ENCODE measurements at places on chromosomes 5 and 9.

DNA sequence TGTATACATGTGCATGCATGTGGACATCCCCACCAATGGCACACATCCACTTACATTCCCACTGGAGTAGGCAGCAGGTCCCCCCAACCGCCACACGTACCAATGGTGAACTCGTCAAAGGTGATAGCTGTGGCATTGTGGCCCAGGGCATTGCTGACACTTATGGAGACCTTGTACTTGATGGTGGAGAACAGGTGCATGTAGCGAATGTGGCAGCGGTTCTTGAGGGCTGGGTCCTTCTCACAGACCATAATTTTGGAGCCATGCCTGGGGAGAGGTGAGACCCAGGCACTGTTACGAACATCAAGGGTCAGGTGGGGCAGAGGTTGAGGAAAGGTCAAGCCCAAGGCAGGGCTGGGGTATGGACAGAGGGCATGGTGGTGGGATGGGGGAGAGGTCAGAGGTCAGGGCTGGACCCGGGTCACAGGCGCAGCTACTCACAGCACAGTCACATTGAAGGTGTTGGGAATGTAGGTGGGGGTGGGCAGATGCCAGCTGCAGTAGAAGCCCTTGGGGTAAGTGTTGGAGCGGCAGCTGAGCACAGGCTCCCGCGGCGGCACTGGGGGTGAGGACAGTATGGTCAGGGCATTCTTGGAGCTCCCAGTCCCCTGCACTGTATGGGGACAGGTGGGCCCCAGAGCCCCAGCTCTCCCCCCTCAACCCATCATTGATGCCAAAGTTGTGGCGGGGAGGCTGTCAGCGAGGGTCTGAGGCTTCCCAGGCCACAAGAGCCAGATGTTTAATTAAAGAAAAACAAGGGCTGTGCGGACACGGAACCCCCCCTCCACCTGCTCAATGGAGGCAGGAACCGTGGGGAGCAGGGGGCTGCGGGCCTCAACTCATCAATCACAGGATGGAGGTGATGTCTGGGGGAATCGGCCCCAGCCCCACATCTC, 31.9 kb downstream of the CNTFR start:
- no peak for DNase-seq

DNA sequence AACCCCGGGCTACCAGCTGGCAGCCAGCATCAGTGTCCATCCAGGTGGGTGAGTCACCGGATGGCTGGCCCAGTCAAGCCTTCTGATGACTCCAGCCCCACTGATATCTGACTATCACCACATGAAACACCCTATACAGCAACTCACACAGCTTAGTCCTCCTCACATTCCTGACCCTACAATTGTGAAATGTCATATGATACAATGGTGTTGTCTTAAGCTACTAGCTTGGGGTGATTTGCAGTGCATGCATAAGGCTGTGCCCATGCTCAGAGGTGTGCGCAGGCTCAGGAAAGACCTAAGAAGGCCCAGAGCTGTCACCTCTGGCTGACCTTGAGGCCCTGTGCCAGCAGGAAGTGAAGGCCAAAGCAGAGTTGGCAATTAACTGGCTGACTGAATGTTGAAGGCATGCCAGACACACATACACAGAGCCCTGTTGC, 21.5 kb upstream of the SEMA4D start:
- no peak for DNase-seq

DNA sequence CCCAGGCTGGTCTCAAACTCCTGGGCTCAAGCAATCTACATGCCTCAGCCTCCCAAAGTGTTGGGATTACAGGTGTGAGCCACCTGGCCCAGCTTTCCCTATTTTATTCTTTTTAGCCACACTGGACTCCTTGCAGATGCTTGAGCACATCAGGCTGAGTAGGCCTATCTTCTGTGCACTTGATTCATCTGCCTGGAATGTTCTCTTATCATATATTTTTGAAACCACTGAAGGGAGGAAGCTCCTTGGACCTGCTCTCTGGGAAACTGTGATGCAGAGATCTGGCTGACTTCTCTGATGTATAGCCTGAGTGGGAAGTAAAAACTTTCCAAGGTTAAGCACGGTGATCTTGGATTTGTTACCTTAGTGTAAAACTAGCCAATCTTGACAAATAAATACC, 6.5 kb upstream of the MAT2B start:
- DNase-seq = no peak

- no peak for DNase-seq
These were observed 400.9 kb downstream of the RAB3C start for GRCh38 chr5:58983526-58984452.

- no peak for DNase-seq
These were observed 2.8 kb upstream of the DUSP1 start for GRCh38 chr5:172773481-172774469.

- no peak for DNase-seq
These were observed 80.3 kb downstream of the OSMR start for GRCh38 chr5:38926121-38926520.

DNA sequence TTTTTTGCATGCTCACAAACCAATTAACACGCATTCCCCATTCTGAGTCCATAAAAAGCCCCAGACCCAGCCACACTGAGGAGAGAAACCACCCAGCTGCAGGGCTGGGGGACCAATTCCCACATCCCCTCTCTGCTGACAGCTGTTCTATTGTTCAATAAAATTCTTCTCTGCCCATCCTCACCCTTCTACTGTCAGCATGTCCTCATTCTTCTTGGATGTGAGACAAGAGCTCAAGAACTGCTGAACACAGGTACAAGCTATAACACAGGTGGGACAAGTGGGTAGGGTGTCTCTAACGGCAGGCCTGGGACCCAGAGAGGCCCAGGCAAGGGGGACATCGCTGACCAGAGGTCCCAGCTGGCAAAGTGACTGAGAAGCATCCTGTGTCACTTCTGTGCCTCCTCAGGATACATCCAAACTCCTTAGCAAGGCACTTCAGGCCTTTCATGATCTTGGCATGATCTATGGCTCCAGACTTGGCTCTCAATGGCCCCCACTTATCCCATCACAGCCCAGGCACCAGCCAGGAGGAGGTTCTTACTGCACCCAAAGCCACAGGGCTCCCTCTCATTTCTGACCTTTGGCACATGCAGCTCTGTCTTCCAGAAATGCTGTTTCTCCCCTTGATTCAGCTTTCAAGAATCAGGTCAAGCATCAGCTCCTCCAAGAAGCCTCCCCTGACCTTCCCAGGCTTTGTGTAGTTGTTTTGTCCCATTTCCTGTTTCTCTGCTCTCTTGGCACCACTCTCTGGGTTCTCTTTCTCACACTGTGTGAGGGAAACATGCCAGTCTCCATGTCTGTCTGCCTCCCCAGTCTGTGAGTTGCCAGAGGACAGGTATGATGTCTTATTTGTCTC, 7.3 kb upstream of the ALDH1B1 start:
- DNase-seq = no peak

- DNase-seq = no peak
These were observed 12.6 kb downstream of the GPSM1 start for GRCh38 chr9:136339958-136340310.

DNA sequence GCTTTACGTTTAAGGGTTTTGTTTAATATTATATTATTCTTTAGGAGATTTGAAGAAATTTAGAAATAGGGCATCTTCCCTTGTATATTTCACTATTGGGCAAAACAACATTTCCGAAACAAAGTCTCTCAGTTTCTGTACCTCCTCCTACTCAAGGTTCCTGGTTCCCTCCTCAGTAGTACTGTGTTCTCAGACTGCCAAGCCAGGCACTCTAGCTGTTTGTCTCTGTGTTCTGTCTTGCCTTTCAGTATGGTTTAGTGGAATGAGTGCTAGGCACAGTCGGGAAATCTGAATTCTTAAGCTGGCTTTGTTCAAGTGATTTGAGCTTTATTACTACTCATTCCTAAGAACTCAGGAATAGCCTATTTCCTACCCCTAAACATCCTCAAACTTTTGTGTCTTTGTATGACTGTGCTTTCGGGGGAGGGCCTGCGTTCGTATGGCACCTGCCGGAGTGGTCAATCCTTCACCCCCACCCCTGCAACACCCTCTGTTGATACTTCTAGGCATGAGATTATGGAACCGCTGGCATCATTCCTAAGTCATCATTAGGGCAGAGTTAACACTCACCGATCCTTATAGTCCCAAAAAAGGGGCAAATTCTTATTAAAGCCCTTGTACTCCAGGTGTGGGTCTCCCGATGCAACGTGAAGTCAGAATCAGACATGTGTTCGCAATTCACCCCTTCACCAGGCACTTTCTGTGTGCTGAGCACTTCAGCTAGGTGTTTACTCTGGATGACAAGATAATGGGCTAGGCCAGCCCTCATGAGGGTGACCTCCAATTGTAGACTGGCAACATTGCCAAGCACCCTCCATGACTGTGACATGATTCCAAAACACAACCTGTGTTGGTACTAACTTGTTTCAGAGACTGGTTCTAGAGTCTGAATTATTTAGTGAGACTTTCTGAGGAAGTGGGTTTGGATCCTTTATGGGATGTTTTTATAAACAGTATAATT, 24.5 kb downstream of the SNX18 start:
- DNase-seq = no peak

- DNase-seq = no peak
These were observed 8.3 kb downstream of the DIMT1 start for GRCh38 chr5:62395210-62395950.

GRCh38 chr5:122077366-122078115, 518 bp downstream of the LOX start:
- no peak for DNase-seq

GRCh38 chr9:90665072-90665471, 22.4 kb upstream of the DIRAS2 start:
- no peak for DNase-seq

- no peak for DNase-seq
These were observed 253.2 kb downstream of the CEMIP2 start for GRCh38 chr9:71515107-71515506.

- DNase-seq = no peak
These were observed 93.1 kb downstream of the MED27 start for GRCh38 chr9:131986576-131986975.

DNA sequence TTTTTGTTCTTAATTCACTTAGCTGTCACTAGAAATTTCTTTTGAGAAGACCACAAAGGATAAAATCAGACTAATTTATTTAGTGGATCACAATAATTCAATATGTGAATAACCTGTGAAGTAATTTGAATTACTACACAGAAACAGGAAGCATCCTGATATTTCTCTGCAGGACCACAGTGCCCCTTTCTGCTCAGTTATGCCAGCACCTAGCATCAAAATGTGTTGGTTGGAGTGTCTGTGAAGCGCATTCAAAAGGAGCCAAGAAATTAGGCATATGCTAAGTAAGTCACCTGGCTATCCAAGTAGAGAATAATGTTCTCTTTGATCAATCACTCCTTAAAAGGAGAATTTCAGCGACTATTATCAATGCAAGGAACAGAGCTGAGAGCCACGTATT, 187.5 kb downstream of the SLC12A2 start:
- no peak for DNase-seq

GRCh38 chr5:75460532-75460931, 50.9 kb downstream of the CERT1 start:
- no peak for DNase-seq

DNA sequence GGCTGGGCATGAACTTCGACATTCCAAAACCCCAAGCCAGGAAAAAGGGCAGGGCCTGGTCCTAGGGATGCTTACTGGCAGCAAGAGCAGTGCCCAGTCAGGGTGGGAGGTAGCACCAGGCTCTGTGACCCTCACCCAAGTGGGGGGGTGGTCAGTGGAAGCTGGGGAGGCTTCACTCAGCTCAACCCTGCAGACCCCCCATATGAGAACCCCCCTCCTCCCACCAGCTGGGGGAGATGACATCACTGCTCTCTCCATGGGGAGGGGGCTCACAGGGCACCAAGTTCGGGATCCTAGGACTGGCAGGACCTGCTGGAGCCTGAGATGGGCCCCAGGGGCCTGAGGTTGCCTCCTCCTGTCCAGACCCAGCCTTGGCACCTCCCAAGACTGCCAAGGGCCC, 4.7 kb downstream of the DNLZ start:
- DNase-seq = no peak

GRCh38 chr9:16106021-16106571, 553.3 kb downstream of the CCDC171 start:
- DNase-seq = no peak

DNA sequence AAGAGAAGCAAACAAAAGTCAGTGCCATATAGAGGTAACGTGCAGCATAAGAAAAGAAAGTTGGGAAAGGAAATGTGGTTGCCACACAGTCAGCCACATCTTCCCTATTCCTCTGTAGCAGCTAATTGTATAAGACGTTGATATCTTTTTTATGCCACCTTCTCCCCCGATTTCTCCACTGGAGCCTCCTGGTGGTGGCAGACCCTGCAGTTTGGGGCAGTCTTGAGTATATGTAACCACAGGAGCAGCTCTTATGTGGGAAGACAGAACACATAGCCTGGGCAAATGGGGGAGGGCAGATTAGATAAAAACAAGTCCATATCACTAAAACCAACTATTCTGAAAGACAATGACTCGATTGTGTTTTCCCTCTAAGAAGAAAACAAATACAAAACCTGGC, 99.7 kb downstream of the PLCXD3 start:
- no peak for DNase-seq

GRCh38 chr5:158670201-158670600, 429.5 kb downstream of the EBF1 start:
- no peak for DNase-seq

GRCh38 chr9:72124947-72125346, 24.3 kb upstream of the GDA start:
- DNase-seq = no peak

- no peak for DNase-seq
These were observed 139.0 kb downstream of the TARS1 start for GRCh38 chr5:33579789-33580188.

DNA sequence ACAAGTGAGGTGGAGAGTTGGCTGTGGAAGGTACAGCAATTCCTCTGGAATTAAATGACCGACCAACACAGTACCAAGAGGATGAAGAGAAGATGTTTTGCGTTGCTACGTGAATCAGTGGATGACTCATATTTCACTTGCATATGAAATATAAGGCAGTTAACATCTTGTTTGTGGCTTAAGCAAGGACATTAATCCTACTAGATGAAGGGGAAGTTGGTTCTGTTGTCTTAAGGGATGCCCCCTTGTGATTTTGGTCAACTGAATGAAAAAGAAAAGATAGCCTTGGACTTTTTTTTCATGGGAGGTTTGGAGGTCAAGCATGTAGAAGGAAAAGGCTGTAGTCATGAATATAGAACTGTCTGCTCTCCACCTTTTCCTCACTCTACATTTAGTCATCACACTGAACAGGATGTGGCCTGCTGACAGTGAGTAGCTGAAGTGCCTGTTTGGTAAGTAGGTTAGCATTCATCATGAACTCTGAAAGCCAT, 33.9 kb downstream of the VLDLR start:
- DNase-seq = no peak

GRCh38 chr5:117681431-117682254, 1107.0 kb upstream of the SEMA6A start:
- no peak for DNase-seq

GRCh38 chr5:109340351-109340750, 69.4 kb downstream of the PJA2 start:
- DNase-seq = no peak

GRCh38 chr9:109167716-109168115, 667 bp upstream of the FRRS1L start:
- DNase-seq = no peak

- no peak for DNase-seq
These were observed 928 bp upstream of the PCDHGC4 start for GRCh38 chr5:141483902-141484301.

GRCh38 chr5:6517510-6517909, 68.9 kb downstream of the UBE2QL1 start:
- no peak for DNase-seq

GRCh38 chr9:113463418-113464285, at the start of gene RGS3:
TSS of gene RGS3 (plus strand) at chr9:113463727. CDS start at chr9:113463803, 76 bp downstream.
- DNase-seq = no peak

GRCh38 chr5:80076131-80077050, 41.2 kb downstream of the THBS4 start:
- DNase-seq = no peak

Data from stimulated activated CD8-positive, alpha-beta memory T cell treated with anti-CD3 and anti-CD28 coated beads, Interleukin-4, amount 100 ng/mL, for 1 hour (primary cell).